ENCODE measurements at places on chromosomes 3 and 15.

- no peak for DNase-seq
These were observed 90.7 kb downstream of the NR2F2 start for GRCh38 chr15:96421178-96421601.

- DNase-seq: no peak
These were observed 46.2 kb downstream of the CD200 start for GRCh38 chr3:112379020-112379690.

DNA sequence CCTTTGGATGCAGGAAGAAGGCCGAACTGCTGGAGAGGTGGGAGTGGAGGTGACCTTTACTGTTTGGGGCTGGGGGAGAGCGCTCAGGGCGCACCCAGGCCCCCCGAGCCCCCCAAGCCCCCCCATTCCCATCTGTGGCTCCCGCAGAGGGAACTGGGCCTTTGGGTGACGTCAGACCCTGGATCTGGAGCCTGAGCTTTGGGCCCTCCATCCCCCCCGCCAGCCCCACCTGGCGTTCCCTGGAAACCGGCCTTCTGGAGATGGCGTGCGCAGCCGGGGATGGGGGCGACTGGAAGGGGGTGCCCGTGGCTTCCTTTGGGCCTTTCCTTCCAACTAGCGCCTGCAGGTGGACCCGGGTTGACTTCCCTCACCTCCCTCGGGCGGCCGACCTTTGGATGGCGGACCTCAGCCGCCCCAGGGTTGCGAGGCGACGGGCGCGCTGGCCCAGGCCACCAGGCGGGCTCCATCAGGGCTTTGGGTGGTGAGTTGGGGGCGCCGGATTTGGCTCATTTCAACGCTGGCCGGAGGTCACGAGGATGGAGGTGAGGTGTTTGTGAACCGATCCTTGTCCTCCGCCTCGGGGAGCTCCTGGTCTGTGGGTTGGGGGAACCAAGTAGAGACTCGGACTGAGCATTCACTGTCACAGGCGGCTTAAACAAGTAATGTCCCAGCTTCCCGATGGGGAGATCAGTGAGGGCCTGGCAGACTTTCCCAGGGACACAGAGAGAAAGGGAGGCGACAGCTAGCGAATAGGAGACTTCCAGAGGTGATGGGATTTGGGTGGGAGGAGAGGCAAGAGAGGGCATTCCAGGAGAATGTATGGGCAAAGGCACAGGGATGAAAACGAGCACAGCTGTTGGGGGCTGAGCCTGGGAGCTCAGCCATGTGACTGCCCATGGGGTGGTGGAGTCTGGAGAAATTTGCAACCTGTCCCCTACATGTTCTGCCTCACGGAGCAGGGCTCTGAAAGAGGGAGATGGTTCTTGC is 709 bp downstream of the SCAMP5 start:
- no peak for DNase-seq

DNA sequence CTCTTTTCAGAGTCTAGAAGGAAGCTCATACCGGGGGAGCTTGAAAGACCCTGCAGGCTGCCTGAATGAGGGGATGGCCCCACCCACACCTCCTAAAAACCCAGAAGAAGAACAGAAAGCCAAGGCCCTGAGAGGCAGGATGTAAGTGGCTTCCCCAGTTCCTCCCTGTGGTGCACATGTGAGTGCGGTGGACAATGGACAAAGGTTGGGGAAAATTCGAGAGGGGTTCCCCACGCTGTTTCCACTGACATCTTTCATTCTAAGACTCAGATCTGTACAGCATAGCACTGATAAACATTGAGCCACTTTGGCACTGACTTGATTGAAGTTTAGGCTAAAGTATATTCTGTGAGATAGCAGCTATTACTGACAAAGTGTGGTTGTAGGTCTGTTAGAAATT is 79.5 kb upstream of the UMPS start:
- DNase-seq: no peak

- DNase-seq: no peak
These were observed 135.0 kb downstream of the ROBO1 start for GRCh38 chr3:79632842-79633241.

DNA sequence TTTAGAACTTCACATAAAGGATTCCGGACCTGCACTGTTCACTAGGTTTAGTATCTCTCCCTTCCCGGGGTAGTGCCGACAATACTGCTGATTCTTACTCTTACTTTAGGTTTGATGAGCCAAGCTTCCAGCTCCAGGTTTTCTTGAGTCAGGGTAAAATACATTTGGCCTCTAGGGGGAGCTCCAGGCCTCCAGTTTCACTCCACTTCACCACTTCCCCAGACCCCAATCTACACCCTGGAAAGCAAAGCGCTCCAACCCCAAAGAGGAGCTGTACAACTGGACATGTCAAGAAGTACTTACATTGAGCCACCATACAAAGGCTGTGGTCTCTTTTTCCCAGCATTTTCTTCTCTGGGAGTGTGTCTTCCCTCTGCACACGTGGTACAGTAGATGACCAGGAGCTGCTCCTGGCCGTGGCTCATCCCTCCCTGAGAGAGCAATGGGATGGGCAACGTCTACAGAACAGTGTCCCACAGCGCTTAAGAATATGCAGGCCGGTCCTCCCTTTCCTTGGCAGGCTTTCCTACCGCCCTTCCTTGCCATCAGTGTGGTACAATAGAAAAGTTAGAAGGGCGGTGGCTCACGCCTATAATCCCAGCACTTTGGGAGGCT is 93.9 kb upstream of the CCDC80 start:
- DNase-seq: peak; percentile 13

- DNase-seq: no peak
These were observed 85.2 kb upstream of the KCNAB1 start for GRCh38 chr3:156035158-156035557.

GRCh38 chr15:35691891-35692867 is 146.2 kb upstream of the DPH6 start:
- no peak for DNase-seq

DNA sequence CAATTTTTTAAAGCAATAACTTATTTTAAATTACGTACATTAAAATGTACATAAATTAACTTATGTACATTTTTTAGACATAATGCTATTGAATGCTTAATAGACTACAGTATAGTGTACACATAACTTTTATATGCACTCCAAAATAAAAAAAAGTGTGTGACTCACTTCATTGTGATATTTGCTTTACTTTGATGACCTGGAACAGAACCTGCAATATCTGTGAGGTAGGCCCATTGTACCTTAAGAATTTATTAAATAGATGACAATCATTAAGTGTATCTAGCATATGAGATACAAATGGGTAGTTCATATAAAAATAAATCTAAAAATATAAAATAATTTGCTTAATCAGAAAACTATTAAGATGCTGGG is 276.7 kb downstream of the NFKBIZ start:
- no peak for DNase-seq

GRCh38 chr3:17982211-17982880 is 239.9 kb upstream of the TBC1D5 start:
- DNase-seq: no peak

DNA sequence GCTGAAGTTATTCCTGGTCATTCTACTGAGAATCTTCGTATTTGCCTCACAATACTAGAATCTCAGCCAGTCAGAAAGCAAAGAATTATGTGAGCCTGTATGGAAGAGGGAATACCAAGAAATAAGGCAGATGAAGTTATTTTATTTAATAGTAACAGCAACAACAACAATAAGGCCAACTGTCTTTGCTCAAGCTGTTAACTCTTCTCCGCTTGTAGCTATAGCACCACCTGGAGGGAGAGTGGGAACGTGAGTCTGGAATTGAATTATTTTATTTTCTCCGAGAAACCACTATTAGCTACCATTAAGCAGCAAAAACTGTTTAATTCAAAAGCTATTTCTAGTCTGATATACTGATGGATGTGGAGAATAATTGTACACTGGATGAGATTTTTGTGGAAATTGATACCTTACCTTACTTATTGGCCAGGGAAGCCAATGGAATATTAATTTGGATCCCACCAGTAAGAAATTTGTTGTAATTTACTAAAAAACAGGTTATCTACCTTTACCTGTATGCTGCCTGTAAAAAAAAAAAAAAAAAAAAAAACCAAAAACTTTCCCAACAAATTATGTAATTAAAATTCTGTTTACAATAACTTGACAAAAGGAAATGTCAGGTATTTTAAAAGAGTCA is 50.1 kb downstream of the CALML4 start:
- DNase-seq: no peak

DNA sequence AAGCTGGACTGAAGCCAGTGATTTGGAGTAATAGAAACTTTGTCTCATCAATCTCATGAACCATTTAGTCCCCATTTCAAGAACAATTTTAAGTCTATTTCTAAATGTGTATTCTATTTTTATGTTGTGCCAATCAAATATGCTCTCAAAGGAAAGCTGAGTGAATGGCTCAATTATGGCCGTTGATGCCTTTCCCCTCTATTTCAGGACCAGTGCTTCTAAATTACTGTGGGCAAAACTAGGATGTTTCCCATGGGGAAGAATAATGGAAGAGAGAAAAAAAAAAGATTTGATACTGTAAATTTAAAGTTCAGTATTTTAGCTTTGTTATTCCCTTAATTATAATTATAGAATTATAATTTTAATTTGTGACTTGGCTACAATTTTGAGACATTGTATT is 110.1 kb downstream of the CADM2 start:
- no peak for DNase-seq

DNA sequence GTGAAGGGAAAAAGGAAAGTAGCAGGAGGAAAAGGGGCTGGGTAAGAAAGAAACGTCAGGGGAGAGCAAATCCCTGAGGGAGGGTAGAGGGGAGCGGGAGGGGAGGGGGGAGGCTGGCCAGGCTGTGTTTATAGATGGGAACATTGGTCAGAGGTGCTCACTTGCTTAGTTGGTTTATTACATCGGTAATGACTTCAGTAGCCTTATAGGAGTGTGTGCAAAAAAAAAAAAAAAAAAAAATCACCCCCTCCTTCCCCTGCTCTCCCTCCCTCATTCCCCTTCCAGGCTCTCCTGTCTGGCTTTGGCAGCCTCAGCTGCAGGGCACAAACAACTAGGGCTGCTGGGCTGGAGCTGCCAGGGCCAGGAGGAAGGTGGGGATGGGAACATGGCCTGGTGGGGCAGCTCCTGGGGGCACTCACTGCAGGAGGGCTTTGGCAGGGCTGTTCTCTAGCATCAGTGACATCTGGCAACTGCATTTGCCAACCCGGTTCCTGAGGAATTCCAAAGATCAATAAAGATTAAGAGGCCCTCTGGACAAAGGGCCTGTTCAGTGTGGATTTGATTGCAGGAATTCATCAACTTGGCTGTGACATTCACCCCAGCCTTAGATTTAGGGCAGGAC is 334.5 kb upstream of the FRG2C start:
- DNase-seq: no peak

DNA sequence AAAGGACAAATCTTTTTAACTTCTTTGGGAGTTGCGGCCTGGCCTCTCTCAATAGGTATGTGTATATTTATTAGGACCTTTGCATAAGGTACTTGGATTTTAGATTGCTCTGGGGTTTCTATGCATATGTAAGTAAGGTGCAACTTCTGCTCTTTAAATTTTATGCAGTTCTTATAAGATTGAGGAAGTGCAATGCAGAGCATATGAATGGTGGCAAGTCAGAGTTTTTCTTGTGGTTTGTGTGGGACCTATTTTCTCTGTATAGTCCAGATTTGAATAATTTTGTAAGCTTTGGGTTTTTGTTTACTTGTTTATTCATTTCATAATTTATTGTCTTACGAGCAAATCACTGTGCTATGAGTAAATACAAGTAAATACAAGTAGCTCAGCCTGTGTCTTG is 101.5 kb downstream of the ATG7 start:
- no peak for DNase-seq

DNA sequence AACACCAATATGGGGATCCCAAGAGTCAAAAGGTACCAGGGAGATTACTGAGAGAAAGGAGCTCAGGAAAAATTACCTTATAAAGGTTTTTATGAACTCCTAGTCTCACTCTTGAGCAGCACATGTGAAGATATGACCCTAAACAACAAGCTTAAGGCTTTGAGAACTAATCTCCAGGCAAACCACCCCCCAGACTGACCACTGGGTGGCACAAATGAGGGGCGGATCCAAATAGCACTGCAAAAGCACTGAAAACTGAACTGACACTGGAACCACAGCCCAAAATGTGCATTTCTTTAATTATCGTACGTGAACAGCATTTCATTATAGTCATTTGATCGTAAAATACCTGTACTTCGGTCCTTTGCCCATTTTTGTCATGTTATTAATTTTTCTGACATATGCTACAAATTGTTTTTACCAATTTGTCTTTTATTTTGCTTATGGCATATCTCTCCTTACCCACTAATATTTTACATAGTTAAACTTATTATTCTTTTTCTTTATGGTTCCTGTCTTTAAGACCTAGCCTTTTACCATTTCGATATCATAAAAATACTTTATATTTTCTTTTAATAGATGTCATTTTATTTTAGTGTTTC is 31.5 kb upstream of the TFDP2 start:
- DNase-seq: no peak

DNA sequence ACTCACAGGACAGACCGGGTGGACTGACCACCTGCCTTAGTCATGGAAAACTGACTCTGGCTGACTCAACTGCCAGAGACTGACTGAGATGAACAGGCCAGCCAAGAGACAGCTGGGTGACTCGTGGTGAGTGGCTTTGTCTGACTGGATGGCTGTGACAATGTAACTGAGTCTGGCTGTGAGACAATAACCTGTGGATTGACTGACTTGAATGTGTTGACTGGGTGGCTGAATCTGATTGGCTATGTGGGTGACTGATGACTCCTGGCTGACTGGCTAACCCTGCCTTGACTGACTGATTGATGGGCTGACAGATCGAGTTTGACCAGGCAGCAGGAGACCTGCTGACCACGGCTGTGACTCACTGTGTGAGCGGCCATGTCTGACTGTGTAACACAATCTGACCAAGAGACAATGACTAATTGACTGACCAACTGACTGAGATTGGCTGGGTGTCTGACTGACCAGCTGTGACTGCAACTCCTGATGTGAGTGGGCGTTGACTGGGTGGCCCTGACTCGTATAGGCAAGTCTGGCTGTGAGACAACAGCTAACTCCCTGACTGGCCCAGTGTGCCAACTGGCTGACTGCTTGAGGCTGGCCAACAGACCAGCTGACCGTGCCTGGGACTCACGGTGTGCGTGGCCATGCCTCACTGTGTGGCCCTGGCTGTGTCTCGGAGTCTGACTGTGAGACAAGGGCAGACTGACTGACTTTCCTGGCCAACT is 509.1 kb downstream of the SHQ1 start:
- DNase-seq: peak; percentile 40

DNA sequence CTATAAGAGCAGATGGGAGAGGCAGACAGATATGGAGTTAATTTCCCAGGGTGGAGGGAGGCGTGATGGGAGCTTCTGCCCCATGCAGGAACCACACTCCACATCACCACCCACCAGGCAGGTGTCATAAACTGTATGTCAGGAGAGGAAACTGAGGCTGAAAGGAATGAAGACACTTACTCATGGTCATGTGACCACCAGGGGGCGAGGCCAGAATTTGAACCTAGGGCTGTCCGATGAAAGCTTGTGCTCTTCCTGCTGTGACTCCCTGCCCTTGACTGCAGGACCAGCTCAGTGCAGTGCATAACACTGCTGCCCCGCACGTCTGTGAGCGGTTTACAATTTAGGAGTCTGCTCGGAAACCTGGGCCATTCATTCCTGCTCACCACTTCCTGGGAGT is 28.8 kb downstream of the NUP210 start:
- no peak for DNase-seq

DNA sequence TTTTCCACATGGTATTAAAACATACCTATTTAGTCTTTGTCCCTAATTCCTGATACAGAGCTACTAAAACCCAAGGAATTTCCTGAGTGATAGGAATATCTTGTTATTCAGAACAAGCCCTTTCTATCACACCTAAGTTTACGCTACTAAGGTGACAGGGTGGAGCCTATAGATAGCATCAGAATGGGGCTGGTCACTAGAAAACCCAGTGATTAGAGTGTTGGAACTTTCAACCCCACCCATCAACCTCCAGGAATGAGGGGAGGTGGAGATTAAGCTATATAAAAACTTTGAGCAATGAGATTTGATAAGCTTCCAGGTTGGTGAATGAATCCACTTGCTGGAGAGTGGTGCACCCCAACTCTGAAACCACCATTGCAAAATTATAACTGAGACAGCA is 62.1 kb upstream of the RNU6-1 start:
- DNase-seq: no peak

All from pulmonary artery endothelial cell (primary cell).